CD4-positive, alpha-beta memory T cell (primary cell): ENCODE measurements at places on chromosomes 5 and 9. TPM values are rescaled to one million over a fixed set of nuclear protein-coding genes. Genes with fewer than 3 reads are reported as not detected.

DNA sequence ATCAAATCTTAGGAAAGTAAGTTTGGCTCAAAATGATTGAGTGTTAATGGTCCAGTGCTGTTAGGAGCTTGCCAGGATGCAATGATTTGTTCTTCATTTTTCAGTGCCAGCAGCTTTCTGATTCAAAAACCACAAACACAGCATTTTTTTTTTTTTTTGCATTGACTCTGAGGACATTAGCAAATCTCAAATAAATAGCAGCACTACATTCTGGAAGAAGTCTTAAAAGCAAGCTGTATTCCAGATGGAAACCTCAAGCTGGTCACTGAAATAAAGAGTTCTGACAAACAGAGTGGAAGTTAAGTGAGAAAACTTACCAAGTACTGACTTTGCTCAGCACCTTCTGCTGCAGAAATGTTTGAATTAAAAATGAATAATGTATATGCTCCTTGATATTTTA, 1653.1 kb upstream of the CDH9 start:
- DNase-seq: no peak

- no peak for DNase-seq
These were observed 283.9 kb downstream of the SPOCK1 start for GRCh38 chr5:137215261-137215660.

DNA sequence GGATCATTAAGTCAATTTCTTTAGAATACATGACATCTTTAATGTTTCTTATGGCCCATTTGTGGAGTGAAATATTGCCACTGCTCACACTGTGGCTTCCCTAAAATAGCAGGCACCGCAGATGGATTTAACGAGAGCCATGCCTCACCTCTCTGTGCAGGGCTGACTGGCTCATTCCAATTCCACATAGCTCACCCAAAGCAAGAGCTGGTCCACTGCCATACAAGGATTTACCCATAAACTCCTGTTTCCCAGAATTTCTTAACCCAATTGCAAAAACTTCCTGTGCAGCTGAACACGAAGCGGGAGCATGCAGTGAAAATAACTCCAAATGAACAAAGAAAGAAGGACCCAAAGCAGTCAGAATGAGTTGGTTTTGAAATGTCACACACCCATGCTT, 159.5 kb downstream of the BAAT start:
- DNase-seq: no peak

Gene MARCHF3
- polyA plus RNA-seq: 5.5 TPM

DNA sequence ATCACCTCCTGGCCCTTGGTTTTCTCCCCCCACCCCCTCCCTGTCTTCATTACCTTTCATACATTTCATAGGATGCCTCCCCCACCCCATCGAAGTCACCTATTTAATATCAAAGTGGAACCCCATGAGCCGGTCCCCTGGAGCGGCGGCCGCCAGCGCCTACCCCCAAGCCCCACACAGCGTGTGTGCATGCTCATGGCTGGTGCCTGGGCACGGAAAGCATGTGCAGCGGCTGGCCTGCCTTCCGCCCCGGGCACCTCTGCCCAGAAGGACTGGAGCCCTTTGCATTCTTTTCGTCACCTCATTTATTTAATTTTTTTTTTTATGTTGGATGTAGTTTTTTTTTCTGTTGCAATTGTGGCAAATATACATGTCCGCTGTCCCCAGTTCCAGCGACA, 116.2 kb downstream of the WNK2 start:
- no peak for DNase-seq
